Fibroblast of skin of right quadriceps (primary cell): ENCODE measurements at places on chromosomes 12 and 14.

- DNase-seq: peak; percentile 25
These were observed 17.5 kb downstream of the APPL2 start for GRCh38 chr12:105218434-105218833.

DNA sequence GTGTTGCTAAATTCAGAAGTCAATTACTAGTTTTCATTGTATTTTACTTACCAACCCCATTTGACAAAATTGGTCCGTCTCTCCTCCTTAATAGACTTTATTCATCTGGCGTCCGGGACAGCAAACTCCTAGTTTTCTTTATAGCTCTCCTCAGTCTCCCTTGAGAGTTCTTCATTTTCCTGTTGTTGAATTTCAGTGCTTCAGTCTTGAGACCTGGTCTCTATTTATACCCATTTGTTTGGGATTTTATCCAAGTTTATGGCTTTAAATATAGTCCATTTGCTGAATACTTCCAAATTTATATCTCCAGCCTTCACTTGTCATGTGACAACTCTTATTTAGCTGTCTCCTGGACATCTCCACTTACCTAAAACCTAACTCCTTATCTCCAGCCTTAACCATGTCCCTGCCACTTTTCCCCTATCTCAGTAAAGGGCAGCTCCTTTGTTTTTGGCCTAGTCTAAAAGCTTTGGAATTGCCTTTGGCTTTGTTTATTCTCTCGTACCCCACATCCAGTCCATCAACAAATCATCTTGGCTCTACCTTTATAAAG, 23.5 kb downstream of the KTN1 start:
- DNase-seq: no peak

- DNase-seq: peak; percentile 46
These were observed at the start of gene GPR132 for GRCh38 chr14:105065280-105066228. TSS of gene GPR132 (minus strand) at chr14:105065430. CDS start at chr14:105055420, 10,010 bp downstream.

- no peak for DNase-seq
These were observed 2.1 kb downstream of the EML5 start for GRCh38 chr14:88790501-88791251.

DNA sequence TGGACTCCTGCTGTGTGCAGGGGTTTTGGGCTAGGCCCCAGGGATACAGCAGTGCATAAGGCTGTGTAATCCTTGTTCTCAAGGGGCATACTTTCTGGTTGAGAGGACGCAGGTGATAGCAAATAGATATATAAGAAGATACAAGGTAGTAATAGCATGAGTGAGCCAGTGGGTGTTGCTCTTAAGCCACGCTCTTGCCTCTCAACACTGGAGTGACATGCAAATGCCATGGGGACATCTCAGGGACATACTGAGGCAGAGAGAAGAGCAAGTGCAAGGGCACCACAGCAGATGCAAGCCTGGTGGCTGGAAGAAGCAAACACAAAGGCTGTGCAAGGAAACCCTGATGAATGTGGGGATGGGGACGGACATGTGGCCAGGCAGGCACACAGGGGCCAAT, 223.3 kb downstream of the CHST11 start:
- peak; percentile 18 for DNase-seq

GRCh38 chr12:97940629-97941028, 478.0 kb downstream of the RMST start:
- DNase-seq: peak; percentile 46

GRCh38 chr14:77924141-77924948, 124.4 kb downstream of the ADCK1 start:
- no peak for DNase-seq
